ENCODE measurements at places on chromosomes 12 and 14.

- DNase-seq = no peak
These were observed 1.2 kb downstream of the SSTR1 start for GRCh38 chr14:38208618-38209562.

GRCh38 chr12:113332688-113333417 is 2.1 kb downstream of the SLC8B1 start:
- no peak for DNase-seq

DNA sequence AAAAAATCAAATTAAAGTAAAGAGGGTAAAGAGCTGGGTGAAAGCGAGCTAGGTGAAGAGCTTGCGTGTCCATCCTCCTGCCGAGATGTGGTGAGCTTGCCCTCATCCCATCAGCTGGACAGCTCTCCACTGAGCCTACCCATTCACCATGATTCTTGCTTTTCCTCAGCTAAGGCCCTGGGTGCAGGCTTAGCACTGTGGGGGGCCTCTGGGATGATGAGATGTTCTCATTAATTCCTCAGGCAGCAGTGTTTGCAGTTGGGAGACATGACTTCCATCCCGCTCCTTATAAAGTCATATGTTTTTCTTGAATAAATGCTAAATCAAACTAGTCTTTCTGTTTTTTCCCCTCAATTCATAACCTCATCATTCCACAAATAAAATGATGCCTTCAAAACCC is 18.0 kb downstream of the PHLDA1 start:
- no peak for DNase-seq

- DNase-seq = no peak
These were observed 57.6 kb downstream of the CCDC85C start for GRCh38 chr14:99546234-99546879.

- DNase-seq = no peak
These were observed 222.9 kb downstream of the ZFP36L1 start for GRCh38 chr14:68569970-68570409.

GRCh38 chr12:110197003-110197402 is 72.8 kb downstream of the IFT81 start:
- no peak for DNase-seq

DNA sequence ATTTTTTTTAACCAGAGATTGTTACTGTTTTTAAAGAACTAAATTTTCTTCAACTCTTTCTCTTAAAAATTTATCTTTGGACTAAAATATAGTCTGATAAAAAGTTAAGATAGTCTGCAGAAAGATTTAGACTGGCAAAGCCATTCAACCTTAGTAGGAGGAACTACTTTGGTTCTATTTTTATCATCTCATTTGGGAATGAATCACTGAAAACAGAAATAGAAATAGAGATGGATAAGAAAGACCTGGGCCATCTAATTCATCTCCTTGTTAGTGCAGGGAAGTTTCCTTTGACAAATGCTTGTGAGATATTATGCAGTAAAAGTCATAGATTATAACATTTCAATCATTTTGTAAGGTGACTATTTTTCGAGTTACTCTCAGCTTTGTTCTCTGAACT is 263.2 kb upstream of the NPAS3 start:
- DNase-seq = no peak

DNA sequence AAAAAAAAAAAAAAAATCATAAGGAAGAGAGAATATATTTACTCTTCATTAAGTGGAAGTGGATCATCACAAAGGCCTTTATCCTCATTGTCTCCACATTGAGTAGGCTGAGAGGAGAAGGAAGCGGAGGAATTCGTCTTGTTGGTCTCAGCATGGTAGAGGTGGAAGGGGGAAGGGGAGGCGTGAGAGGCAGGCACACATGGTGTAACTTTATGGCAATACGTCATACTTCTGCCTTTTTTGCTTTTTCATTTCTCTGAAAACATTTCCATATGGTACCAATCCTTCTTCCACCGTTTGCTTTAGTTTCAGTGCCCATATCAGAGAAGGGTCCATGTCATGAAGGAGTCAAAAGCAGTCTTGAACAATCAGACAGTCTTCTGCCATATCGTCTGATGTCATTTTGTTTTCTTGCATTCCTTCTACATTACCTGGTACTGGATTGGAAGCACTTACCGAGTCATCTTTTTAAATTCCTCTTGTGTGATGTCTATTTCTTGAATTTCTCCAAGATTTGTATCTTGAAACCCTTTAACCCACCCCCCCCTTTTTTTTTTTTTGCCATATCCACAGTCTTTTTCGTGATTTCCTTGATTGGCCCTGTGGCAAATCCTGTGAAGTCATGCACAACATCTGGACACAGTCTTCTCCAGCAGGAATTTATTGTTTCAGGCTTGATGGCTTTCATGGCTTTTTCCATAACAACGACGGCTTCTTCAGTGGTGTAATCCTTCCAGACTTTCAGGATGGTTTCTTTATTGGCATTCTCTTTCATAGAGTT is 8.9 kb downstream of the FUT8 start:
- no peak for DNase-seq

GRCh38 chr12:31031951-31032335 is 41.7 kb upstream of the DDX11 start:
- DNase-seq = no peak

GRCh38 chr12:46661110-46661845 is 164.5 kb downstream of the SLC38A4 start:
- DNase-seq = no peak

DNA sequence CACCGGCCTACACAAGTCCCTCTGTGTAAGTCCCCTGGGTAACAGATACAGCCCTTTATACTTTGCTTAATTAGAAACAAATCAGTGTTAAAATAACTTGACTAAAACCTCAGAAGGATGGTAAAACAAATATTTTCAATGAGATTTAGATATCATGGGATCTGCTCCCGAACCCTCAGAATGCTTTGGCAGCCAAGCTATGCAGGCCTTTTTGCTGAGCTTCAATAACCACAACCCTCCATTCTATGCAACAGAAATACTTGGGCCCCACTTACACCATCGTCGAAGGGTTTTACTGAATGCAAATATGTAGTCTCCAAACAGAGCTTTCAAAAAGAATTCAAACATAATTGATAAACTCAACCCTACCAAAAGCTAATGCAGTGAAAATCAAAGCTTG is 29.3 kb upstream of the PITPNM2 start:
- DNase-seq = no peak

DNA sequence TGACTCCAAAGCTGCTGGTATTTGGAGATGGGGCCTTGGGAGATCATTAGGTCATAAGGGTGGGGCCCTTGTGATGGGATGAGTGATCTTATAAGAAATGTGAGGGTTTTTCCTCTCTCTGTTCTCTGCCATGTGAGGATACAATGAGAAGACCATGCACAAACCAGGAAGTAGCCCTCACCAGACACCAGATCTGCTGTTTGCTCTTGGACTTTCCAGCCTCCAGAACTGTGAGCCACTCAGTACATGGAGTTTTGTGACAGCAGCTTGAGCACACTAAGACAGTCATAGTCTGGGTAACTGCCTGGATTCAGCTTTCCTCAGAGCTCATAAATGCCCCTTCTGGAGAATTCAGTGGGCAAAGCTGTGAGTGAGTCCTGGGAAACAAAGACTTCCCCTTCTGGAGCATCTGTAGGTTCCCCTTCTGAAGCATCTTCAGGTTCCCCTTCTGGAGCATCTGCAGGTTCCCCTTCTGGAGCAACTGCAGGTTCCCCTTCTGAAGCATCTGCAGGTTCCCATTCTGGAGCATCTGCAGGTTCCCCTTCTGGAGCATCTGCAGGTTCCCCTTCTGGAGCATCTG is 11.0 kb upstream of the PPP4R3A start:
- no peak for DNase-seq

- DNase-seq = no peak
These were observed 9.4 kb upstream of the NT5DC3 start for GRCh38 chr12:103850429-103850828.

- DNase-seq = no peak
These were observed 845 bp upstream of the AGAP2 start for GRCh38 chr12:57739387-57739786.

GRCh38 chr12:65663648-65664047 is 160.6 kb upstream of the HMGA2 start:
- DNase-seq = no peak

DNA sequence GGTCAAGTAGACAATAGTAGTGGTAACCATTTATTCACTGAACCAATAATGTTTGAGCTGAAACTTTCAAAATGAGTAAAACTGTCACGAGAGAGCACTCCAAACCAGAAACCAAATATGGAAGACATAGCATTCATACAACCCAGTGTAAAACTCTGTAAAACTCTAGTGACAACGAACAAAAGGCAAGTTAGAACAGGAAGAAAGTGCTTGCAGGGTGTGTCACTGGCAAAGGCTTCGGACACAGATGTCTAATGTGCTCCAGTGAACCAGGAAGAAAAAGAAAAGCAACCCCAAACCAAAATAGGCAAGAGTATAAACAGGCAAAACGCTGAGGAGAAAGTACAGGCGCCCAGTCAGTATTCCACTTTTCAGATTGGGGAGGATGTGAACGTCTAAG is 79.3 kb upstream of the FZD10 start:
- no peak for DNase-seq

DNA sequence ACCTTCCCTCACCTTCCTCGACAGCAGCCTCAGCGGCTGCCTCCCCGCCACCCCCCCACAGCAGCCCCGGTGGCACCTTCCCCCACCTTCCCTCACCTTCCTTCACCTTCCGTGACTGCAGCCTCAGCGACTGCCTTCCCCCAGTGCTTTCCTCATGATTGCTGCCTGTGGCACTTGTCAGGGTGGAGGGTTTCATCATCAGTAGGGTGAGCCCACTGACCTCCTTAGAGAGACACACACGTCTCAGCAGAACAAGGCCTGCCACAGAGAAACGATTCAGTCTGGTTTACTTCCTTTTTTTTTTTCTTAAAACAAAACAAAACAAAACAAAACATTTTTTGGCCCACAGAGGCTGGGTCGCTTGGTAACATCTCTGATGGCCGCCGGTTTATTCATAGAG is 75.0 kb downstream of the EP400 start:
- no peak for DNase-seq

DNA sequence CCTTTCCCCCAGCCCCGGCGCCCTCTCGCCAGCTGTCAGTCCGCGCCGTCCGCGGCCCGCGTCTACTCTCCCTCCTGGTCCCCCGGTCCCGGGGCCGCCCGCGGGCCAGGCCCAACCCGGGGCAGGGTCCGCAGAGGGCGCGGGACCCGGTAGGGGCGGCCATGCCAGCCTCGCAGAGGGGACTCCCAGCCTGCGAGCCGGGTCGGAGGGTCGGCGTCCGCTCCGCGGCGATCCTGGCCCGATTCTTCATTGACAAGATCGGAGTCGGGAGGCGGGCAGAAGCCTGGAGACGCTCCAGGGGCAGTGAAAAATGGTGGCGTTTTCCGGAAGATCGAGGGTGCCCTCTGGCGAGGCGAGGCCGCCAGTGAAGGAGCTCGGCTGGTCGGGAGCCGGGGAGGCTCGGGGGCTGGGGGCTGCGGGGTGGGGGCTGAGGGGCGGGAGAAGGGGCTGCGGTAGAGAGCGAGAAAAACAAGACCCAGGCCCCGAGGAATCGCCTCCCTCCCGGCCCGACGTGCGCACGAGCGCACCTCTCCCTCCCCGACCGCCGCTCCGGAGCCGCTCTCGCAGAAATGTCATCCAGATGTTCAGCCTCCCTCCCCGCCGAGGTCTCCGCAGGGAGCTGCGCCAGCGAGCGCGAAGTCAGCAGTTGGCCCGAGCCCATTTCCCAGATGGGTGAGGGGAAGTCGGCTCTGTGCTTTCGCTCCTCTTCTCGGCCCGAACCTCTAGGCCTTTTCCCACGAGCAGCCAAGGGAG is 647 bp upstream of the TGFB3 start:
- DNase-seq = no peak

DNA sequence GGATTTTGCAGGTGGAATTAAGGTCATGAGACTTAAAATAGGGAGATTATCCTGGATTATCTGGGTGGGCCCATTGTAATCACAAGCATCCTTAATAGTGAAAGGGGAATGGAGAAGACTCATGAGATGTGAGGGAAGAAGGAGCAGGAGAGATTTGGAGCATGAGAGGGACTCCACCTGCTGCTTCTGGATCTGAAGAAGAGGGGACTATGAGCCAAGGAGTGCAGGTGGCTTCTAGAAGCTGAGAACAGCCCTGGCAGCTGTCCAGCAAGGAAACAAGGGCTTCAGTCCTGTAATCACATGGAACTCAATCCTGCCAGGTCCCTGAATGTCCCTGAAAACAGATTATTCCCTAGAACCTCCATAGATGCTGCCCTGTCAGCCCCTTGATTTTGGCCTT is 67.8 kb downstream of the PELI2 start:
- DNase-seq = no peak

GRCh38 chr12:1634590-1635191 is 5.7 kb downstream of the WNT5B start:
- no peak for DNase-seq

DNA sequence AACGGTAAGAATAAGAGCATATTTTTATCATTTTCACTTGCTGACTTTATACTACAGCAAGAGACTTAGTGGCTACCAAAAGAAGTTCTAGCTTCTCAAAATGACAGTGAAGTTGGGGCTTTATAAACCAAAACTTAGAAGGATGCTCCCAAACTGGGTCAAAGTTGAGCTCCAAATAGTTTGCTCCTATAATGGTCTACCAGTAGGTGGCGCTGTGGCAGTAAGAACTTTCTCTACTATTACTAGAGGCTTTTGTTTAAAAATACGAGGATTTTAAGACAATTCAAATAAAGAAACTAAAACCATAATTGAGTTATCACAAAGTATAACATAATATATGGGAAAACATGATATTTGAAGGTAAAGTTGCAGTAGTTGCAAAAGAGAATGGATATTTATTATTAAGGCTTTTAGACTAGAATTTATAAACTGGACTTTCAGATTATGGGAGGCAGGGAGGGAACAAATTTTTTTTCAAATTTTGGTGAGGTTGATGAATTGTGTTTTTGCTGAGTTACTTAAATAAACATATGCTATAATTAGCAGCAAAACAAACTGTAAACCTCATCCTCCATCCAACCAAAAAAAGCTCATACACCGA is 75.0 kb downstream of the TGFB3 start:
- no peak for DNase-seq

GRCh38 chr14:74239848-74240793 is 872 bp downstream of the VSX2 start:
- no peak for DNase-seq

GRCh38 chr14:89012282-89013097 is 188.0 kb downstream of the TTC8 start:
- DNase-seq = no peak

DNA sequence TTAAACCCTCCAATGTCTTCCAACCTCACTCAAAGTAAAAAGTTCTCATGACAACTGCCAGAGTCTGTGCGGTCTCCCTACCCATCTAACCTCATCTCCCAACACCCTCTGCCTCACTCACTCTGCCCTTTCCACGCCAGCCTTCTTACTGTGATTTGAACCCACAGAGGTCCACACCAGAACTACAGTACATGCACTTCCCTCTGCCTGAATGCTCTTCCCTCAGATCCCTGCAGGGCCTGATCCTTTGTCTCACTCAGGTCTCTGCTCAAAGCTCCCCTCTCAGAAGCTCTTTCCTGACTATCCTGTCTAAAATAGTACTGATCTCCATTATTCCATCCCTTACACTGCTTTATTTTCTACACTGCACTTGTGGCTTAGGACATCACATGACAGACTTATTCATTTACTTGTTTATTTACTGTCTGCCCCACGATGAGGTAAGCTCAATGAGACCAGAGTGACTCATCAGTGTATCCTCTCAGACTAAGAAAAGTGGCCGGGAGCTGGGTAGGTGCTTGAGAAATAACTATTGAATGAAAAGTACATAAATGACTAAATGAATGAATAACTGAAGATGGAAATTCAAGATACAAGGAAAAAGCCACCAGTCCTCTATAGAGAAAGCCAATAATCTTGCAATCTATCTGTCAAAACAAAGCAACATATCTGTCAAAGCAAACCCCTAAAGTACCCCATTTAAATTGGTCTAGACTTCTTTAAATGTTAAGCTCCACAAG is 17.1 kb downstream of the POMT2 start:
- DNase-seq = no peak
